ENCODE measurements at places on chromosomes 6 and 20.

- DNase-seq: no peak
Measured at GRCh38 chr20:4549711-4550259, 171.9 kb upstream of the PRND start.

DNA sequence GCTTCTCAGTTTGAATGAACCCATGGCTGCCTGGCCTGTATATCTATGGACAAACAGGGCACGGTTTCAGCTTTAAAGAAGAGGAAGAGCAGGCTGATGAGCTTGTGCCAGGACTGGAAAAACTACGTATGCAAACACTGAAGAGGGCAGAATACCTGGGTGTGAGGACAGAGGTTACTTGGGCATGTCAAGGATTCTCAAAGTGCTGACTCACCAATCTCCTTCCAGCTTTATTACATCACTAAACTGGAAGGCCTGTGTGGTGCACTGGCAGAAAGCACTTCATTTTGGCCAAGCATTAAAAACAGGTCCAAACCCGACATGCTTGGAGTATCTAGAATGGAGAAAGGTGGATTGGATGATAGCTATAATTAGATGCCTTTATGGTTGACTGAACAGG, 95.2 kb downstream of the GMPR start:
- no peak for DNase-seq

- DNase-seq: no peak
Measured at GRCh38 chr6:157841211-157841840, 18.3 kb downstream of the SNX9 start.

DNA sequence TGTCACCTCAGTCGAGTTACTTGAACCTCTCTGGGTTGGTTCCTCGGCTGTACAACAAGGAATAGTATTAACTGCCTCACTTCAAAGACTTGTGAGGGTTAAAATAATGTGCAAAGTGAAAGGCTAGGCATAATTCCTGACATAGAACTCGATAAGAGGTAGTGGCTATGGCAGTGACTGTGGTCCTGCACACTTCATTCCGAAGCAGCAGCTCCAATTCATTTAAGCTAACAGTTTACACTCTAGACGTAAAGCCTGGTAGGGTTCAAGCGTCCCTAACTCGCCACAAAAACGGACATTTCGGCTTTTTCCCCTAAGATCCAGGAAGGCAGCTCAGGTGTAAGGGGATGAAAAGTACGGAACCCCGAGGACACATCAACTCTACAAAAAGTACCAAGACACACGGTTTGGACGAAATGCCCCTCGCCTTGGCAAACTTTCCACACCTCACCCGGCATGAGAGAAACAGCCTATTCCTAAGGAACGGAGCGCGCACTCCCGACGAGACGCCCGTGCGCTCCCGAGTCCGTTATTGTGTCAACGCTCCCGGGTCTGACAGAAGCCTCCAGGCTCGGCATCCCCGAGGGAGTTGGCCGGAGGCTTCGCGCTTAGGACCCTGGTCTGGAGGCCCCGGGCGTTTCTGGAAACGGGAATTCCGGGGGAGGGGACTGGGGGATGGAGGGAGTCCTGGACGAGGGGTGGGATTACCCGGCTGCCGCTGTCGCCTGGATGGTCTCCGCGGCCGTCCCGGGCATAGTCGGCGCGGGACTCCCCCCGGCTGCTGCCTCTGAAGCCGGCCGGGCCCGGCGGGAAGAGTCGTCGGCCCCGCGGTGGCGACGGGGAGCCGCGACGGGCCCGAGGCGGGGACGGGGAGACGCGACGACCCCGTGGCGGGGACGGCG, 937 bp downstream of the ZNF318 start:
- DNase-seq: no peak

GRCh38 chr6:68638230-68638900, 3.3 kb downstream of the ADGRB3 start:
- DNase-seq: peak; percentile 32

- DNase-seq: no peak
Measured at GRCh38 chr6:128847431-128848210, 35.3 kb upstream of the LAMA2 start.

All from Kasumi-1 (cell line).